NCI-H1417 treated with DMSO at 0.1 percent for 48 hours (cell line): ENCODE measurements at places on chromosomes 11 and 22.

GRCh38 chr22:20388200-20388599, 5.8 kb upstream of the ZNF74 start:
- no peak for DNase-seq

GRCh38 chr11:34860034-34860433, 56.1 kb downstream of the APIP start:
- DNase-seq = no peak

DNA sequence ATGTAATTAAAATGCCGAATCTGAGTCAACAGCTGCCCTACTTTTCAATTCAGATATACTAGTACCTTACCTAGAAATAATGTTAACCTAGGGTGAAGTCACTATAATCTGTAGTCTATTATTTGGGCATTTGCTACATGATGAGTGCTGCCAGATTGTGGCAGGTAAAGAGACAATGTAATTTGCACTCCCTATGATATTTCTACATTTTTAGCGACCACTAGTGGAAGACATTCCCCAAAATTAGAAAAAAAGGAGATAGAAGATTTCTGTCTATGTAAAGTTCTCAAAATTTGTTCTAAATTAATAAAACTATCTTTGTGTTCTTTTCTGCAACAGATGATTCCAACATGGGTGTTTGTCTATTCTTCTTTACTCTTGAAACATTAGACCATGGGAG, 14.1 kb downstream of the MS4A1 start:
- DNase-seq = no peak

DNA sequence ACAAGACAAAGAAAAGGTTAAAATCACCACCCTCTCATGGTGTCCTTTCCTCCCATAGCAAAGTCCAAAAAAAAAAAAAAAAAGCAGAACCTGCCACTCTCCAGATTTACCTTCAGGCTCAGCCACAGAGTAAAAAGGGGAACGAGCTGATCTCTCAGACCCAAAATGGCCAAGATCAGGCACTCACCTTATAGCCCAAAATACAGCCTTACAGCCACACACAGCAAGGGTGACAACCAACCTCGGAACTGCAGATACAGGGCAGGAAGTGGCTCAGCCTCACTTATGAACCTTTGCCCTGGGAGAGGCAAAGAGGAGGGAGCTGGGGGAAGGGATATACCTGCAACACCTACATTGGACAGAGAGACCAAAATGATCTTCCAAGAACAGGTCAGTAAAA, 4.5 kb downstream of the FHIP1B start:
- no peak for DNase-seq

DNA sequence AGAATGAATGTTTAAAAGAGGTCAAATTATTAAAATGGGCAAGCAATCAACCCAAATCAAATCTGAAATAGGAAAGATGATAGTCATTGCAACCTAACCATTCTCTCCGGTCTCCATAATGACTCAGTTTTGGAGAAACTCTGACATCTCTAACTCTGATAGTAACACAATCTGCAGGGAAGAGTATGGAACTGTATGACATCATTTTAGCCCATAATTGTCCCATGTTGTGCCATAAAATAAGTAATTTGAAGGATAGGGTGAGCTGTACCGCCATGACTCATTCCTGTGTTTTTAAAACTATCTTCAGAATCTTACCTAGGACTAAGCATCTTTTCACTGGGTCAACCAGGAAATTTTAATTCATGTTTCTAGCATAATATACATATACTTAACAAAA, 350.8 kb downstream of the DLG2 start:
- no peak for DNase-seq

GRCh38 chr11:2726964-2727363, 27.2 kb upstream of the KCNQ1OT1 start:
- DNase-seq = no peak

- peak; percentile 18 for DNase-seq
These were observed 18.2 kb downstream of the ZBTB16 start for GRCh38 chr11:114077482-114078305.

GRCh38 chr11:19907008-19907579, 194.5 kb downstream of the NAV2 start:
- DNase-seq = no peak

DNA sequence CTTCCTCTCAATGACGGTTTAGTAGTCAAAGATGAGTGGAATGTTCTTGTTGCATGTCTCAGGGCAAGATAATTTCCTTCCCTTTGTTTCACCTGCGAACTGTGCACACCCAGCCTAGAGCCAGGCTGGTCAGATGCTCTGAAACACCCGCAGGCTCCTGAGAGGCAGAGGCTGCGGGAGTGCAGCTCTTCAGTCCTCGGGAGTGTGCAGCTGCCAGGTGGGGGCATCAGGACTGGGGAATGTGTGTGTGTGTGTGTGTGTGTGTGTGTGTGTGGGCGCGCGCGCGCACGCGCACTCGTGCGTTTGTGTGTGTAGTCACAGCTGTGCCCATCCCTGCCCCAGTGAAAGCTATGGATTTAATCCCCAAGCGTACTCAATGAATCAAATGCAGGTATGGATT, 136.2 kb upstream of the NTM start:
- DNase-seq = no peak

GRCh38 chr11:44885919-44886789, 64.5 kb downstream of the TP53I11 start:
- no peak for DNase-seq

DNA sequence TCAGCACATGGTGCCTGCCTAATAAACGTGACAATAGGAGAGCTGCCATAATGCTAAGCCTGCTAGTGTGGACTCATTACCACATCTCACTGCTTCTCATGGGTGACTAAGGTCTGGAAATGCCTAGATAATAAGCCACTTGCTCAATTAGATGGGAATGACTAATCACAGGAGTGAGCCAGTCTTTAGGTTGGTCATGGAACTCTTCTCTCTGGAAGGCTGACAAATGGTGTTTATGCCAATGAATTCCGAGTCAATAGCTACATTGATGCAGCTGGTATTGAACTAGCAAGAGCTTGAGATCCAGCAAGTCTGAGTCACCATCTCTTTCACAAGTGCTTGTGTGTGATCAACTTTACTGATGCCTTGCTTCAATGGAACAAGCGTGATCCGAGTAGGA, 334.9 kb downstream of the OPCML start:
- DNase-seq = no peak

- no peak for DNase-seq
These were observed 86.6 kb downstream of the CLPB start for GRCh38 chr11:72347691-72348090.

DNA sequence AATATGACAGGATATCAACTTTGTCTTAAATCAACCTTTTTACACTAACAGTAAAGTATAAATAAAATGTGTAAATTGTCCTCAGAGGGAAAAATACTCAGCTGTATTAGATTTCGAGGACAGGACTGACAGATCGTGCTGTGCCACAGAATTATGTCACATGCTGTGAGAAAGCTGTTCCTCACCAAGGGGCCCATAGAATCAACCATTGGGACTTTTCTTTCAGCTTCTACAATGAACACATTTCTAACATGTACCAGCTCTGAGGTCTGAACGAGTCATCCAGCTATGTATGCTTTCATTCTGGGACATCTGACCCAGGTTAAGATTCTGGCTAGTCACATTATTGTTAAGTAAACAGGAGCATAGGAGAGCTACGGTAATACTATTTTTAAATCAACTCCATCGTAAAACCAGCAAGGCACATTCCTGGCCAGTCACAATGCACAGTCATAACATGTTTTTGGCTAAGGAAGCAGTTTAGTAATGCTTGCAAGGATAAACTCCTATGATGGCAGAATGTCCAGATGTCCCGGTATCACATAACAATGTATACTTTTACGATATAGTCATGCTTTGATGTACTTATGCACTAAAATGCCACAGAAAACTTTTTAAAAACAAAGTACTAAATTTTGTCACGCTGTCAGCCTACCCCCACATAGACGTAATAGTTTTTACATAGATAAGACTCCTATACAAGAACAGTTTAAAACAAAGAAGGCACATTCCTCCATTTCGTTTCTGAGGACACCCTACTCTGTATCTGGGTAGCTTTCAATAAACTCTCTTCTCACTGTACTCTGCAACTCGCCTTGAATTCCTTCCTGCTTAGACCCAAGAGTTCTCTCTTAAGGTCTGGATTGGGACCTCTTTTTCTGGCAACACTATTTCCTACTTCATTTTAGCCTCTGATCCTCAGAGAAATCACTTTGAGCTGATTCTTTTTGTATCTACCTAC, 27.4 kb downstream of the ZNF214 start:
- DNase-seq = no peak

GRCh38 chr22:38829485-38829884, 14.3 kb downstream of the NPTXR start:
- no peak for DNase-seq

GRCh38 chr22:49368221-49368975, 459.3 kb downstream of the BRD1 start:
- no peak for DNase-seq

- no peak for DNase-seq
These were observed 74.2 kb upstream of the MS4A8 start for GRCh38 chr11:60625262-60625661.

- DNase-seq = no peak
These were observed 183.9 kb downstream of the CTTN start for GRCh38 chr11:70581991-70582885.
